ENCODE measurements at places on chromosomes 3 and 15. TPM values are rescaled to one million over a fixed set of nuclear protein-coding genes. Genes with fewer than 3 reads are reported as not detected.

The ANP32A gene
- 101 TPM for total RNA-seq

The RAB27A gene
- 12.8 TPM for total RNA-seq

The CLDN18 gene
- 6.7 TPM for total RNA-seq

The TMIE gene
- total RNA-seq = 0.29 TPM

The RLBP1 gene
- total RNA-seq = not detected

The DCLK3 gene
- total RNA-seq = 0.12 TPM

The LMAN1L gene
- not detected for total RNA-seq

The MYO1E gene
- 204 TPM for total RNA-seq

The CAND2 gene
- total RNA-seq = 12.1 TPM

The LYZL4 gene
- total RNA-seq = 0.32 TPM

The TRAT1 gene
- total RNA-seq = 0.78 TPM

Measured in mucosa of gallbladder (tissue), 1 donor.